ENCODE measurements at places on chromosomes 6 and 20.

- DNase-seq: no peak
These were observed 5.5 kb downstream of the SEC23B start for GRCh38 chr20:18513208-18513607.

DNA sequence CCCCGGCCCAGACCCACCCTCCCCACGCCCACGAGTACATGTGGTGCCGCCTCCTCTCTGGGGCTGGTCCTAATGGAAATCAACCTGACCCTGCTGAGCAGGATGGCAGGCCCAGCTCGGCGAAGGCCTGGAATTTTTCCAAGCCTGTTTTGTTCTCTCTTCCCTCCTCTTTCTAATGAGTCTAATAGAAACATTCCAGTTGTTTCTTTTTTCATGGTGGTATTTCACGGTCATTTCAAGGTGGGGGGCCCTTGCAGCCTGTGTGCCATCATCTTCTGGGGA is 16.6 kb downstream of the SMOC2 start:
- DNase-seq: no peak

GRCh38 chr6:148244217-148244935 is 98.3 kb upstream of the SASH1 start:
- no peak for DNase-seq

DNA sequence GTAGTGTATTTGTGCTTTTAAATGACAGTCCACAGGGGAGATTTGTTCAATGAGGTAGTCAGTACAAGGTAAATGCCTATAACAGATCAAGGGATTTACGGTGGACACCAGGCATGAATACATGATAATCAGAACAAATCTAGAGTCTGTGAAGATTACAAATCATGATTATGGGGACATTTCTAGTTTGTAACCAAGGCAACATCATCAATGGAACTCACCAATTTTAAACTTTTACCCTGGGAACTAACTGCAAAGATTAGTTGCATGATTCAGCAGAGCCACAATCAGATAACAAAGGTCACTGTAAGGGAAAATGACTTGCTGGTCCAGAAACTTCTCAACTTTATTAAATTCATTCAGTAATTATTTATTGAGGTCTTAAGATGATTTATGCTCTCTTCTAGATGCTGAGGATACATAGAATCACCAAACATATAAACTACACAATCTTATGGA is at the start of gene CRISP1:
Gene CRISP1, minus strand, starts transcription at position 51 of the 459 bp plus-strand sequence. CDS start 9,135 bp downstream, outside the sequence.
- no peak for DNase-seq

- DNase-seq: no peak
These were observed 80.2 kb downstream of the PLG start for GRCh38 chr6:160782228-160782627.

- no peak for DNase-seq
These were observed 286.6 kb downstream of the TSHZ2 start for GRCh38 chr20:53258741-53259140.

GRCh38 chr6:170227521-170227983 is 63.3 kb downstream of the DLL1 start:
- no peak for DNase-seq

DNA sequence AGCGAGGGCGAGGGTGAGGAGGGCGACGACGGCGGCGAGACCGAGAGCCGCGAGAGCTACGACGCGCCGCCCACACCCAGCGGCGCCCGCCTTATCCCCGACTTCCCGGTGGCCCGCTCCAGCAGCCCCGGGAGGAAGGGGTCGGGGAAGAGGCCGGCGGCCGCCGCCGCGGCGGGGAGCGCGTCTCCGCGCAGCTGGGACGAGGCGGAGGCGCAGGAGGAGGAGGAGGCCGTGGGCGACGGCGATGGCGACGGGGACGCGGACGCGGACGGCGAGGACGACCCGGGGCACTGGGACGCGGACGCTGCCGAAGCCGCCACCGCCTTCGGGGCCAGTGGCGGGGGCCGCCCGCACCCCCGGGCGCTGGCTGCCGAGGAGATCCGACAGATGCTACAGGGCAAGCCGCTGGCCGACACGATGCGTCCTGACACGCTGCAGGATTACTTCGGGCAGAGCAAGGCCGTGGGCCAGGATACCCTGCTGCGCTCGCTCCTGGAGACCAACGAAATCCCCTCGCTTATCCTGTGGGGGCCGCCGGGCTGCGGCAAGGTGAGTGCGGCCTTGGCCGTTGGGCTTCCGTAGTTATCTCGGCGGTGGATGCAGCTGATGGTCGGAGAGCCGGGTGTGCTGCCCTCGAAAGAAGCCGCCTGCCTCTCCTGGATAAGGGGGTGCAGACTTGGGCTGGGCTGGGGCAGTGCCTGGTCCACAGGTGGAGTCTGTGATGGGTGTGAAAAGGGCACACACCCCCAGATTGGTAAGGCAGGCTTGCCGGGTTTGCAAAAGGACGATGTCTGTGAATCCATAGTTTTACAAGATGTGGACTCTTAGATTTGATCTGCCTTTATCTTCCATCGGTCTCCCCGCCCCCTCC is 938 bp downstream of the WRNIP1 start:
- DNase-seq: no peak

- DNase-seq: no peak
These were observed 27.4 kb downstream of the NTSR1 start for GRCh38 chr20:62736026-62736406.
